GM12892 (cell line): ENCODE measurements at places on chromosomes 4 and X.

GRCh38 chr4:142473218-142473959 is 372.7 kb downstream of the INPP4B start:
- no peak for DNase-seq

GRCh38 chr4:120722655-120723054 is 199.9 kb downstream of the PRDM5 start:
- DNase-seq: no peak

DNA sequence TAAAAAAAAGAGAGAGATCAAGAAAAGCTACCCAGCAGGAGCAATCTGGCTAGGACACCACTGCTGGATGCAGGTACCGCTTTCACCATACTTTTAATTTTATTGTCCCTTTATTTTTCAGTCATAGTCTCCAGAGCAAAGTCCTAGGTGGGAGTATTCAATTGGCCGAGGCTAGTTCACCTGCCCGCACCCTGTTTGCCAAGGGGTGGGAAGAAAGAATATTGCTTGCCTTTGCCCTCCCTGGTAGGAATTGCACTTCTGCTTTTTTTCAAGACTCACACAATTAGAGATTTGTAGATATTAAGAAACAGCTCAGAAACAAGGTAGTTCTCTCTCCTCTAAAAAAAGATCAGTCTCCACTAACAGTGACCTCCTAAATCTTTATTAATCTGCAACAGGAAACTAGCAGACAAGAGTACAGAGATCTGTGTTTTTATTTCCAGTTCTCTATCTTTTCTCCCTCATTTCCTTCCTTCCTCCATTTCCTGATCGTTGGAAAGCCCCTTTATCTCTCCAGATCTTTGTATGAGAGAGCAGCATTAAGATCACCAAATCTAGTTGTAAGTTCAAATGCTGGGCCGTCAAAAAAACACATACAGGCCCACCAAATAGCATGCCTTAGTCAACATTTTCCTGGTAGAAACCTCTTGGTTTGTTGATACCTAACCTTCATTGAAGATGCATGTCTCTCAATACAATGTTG is 9.4 kb upstream of the RPGR start:
- no peak for DNase-seq

DNA sequence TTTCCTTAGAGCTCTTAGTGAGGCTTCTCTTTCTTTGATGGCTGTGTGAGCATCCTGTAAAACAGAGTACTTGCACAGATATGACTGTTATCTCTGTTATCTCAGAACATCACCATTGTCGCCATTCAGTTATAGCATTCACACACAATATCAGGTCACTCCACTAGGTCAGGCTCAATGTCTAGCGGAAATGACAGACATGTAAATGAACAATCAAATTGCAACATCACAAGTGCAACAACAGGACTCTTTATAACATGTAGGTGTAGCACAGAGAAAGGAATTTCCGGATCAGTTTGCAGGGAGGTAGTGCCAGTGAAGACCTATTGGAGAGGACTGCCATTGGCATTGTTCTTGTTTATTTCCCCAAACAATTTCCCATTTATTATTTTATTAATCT is 43.2 kb upstream of the IGSF1 start:
- no peak for DNase-seq

GRCh38 chr4:153963216-153963615 is 174.3 kb upstream of the SFRP2 start:
- no peak for DNase-seq

DNA sequence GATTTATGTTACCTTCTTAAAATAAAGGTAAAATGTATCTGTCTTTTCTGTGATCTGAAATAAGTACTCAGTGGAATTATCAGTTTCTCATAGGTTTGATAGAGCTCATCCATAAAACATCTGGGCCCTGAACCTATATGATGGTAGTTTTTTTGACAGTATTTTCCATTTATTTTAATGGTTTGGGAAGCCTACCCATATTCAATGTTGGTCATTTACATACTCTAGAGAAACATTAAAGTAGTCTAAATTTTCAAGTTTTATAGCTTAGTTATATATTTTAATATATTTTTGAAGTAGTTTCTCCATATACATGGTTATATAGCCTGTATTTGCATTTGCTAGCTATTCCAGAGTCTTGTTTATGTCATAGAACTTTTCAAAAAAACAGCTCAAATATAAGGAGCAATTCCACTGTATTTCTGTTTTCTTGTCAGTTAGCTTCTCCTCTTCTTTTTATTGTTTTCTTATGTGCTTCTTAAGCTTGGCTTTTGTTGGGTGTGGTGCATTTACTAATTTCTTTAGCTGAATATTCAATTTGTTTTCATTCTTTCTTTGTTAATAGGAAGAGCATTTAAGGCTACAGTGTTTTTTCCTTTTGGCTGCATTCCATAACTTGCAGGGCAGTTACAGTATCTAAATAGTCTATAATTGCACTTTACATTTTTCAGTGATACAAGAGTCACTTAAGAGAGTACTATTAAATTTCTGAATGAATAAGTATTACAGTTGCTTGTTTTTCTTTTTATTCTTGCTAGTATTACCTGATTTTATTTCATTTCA is 181.4 kb downstream of the DKK2 start:
- DNase-seq: no peak

DNA sequence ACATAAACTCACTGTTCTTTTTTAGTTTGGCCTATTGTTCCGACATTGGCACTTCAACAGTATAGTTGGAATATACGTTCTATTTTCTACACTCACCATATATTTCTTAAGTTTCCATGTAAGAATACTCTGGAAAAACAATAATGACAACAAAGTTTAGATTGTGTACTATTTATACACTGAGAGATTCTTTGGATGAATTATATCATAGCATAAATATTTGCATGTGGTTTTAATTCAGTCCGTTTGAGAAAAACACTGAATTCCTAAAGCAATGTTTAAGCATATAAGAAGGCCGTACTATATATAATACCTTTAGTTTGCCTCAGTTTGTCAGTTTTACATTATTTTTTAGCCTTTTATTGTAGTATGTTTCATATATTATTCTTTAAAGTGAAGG is 82.4 kb downstream of the RAP1GDS1 start:
- DNase-seq: no peak
